ENCODE measurements at places on chromosomes 12 and 14.

- DNase-seq, result no peak
Observed at GRCh38 chr12:62705846-62706245, 229.1 kb downstream of the PPM1H start.

GRCh38 chr12:57124261-57124877 lies 3.9 kb upstream of the LRP1 start:
- DNase-seq, result peak; percentile 55

DNA sequence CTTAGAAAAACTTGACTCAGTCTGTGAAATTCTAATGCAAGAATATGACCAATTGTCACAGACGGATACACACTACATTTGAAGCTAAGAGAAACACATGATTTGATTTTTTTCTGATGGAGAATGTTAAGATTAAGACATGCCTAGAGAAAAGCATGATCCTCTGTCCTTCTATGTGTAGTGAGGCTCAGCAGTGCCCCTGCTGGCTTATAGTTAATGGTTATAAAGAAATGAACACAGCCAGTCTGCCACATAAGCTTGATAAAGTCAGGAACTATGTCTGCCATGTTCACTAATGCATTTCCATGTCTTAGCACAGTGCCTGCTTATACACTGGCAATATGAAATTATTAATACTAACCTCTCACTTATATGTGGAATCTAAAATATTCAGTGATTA lies 168.1 kb upstream of the DAAM1 start:
- no peak for DNase-seq

DNA sequence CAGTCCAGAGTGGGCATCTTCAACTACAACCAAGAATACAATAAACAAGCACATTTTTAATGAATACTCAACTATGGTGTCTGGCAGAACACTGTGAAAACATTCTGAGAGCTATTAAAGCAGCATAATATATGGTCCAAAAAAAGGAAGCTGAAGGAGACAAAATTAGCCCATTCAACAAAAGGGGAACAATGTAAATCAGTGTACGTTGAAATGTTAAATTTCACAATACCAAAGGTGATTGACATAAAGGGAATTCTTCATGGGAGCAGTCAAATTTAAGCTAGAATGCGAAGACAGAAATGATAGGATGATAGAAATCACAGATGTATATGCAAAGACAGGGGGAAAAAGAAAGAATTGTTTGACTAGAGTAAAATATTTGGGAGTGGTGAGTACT lies 41.3 kb upstream of the SYCP3 start:
- DNase-seq, result no peak

DNA sequence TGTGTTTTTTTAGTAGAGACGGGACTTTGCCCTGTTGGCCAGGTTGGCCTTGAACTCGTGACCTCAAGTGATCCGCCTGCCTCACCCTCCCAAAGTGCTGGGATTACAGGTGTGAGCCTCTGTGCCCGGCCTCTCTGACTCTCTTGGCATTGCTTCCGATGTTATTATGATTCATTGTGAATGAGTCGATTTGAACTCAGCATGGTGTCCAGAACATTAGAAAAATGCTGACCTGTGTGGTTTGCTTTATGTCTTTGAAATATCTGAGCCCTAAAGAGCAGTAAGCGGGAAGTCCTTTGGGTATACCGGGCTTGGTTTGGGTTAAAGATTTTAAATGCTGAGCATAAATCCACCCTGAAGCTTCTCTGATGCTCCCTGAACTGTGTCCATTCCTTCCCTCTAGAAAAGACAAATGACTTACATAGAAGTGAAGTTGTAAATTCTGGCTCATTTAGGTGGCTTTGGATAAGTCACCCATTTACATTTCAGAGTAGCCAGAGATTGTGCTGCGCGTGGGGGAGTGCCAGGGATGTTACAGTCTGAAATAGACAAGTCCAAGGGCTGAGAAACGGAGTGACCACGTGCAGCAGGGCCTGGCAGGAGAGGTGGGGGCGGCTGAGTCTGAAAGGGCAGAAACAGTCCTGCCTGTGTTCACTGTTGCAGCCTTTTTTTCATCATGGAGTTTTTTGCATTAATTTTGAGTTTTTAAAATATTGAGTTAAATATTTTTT lies 39.6 kb downstream of the SLC15A4 start:
- DNase-seq, result no peak

GRCh38 chr14:42548349-42548748 lies 941.7 kb downstream of the LRFN5 start:
- no peak for DNase-seq

DNA sequence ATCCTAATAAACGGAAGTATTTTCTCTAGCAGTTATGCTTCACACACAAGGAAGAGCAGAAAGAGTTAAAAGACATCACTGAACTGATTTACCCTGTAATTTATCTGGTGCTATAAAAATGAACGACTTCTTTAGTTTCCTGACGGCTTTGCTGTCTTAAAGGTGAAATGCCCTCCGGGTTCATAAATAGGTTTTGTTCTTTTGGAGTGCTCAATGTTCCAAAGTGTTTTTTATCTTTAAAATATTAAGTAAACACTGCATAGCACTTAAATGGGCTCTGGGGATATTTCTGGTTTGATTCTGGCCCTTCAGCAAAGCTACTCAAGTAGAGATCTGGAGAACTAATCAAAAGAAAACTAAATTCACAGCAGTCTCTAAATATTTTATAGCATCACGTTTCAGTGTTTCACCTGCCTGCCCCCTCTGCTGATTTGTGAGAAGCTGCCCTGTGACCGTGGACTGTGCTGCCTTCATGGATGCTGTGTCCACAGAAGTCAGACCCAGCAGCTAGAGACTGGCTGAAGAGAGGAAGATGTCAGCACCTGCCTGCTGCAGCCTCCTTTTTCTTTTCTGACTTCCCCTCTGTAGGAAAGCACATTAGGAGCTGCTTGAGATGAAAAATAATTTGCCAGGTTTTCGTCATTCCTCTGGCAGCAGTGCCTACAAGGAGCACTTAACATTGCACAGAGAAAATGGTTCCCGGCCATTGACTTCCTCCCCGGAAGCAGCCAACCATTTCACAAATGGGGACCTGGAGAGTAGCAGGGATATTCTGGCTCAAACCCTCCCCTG lies 205.1 kb upstream of the FSCB start:
- no peak for DNase-seq

All from SHP77 (cell line).